Left kidney (tissue), 8 donors: ENCODE measurements at places on chromosomes 2 and 18. TPM values are rescaled to one million over a fixed set of nuclear protein-coding genes. Genes with fewer than 3 reads are reported as not detected.

DNA sequence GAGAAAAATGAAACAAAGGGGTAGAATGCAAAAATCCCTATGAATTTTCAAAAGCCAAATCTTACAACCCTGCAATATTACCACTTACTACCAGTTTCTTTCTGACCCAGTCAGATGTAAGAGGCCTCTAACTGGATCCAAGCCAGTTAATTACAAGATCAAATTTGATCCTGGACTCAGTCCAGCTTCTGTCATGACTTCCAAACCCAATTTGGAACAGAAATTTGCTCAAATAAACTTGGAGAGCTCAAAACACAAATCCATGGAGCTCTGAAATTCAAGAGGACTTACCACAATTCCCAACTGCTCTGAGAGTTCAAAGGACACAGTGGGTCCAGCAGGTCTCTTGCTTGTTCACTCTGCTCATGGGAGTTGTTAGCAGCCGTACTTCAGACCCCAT, 1271.7 kb upstream of the SLC39A10 start:
- DNase-seq: no peak

DNA sequence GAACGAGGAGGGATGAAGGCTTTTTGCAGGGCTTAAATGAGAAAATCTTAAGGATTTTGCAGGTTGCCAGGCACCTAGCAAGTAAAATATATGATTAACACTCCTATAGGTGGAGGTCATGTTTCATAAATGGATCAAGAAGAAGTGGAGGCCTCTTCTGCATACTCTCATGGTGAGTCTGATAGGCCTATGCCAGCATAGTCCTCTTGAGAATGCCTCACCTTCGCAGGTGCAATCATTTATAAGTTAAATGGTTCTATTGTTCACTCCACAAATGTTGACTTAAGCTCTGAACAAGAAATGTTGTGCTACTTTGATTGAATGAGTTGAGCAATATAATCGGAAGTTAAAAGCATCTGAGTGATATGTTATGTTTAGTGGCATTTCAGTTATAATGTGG, 12.1 kb downstream of the LRRTM1 start:
- no peak for DNase-seq

GRCh38 chr2:112217854-112218253, 37.0 kb downstream of the ZC3H8 start:
- DNase-seq: no peak

CFAP221 gene
- polyA plus RNA-seq: 38.8 TPM

DNA sequence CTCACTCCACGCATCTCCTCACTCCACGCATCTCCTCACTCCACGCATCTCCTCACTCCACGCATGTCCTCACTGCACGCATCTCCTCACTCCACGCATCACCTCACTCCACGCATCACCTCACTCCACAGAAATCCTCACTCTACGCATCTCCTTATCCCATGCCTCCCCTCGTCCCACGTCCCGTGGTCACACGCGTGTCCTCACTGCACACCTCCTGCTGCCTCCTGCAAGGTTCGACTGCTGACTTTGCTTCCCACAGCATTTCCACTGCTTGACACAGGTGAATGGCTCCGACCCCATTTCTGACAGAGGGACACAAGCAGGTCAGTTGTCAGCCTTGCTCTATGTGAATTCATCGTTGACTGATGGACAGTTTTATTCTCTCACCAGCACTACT, 103.0 kb downstream of the USP40 start:
- DNase-seq: no peak

DNA sequence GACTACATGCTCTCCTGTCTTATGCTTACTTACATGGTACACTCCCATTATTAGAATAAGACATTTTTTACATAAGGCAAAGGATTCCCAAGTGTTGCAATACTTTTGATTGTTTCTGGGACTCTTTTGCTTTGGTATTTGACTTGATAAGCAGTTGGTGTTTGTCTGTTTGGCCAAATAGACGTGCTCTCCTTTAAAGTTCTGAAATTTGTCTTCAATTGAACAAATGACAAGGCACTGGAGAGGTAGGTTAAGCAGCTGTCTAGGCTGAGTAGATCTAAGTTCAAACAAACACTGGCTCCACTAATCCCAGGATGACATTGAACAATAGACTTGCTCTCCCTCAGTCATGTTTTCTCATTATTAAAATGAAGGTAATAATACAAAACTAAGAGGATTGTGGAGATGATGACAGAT, 430.5 kb downstream of the STK39 start:
- DNase-seq: no peak

- no peak for DNase-seq
Measured at GRCh38 chr2:70643715-70644114, 90.1 kb upstream of the TGFA start.

DNA sequence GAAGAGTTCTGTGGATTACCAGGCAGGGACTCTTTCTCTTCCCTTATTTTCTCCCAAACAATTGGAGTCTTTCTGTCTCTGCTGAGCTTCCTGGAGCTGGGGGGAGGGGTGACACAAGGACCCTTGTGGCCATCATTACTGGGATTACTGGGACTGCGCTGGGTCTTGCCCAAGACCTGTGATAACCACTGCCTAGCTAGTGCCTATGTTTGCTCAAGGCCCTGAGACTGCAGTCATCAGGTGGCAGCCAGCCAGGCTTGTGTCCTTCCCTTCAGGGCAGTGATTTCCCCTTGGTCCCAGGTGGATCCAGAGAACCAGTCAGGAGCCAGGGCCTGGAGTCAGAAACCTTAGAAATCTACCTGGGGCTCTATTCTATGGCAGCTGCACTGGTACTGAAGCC, 355.6 kb downstream of the PARD3B start:
- DNase-seq: no peak

GALNT3 gene
- polyA plus RNA-seq: 20.2 TPM

GRCh38 chr18:35982409-35983114, 10.1 kb downstream of the RMP24 start:
- no peak for DNase-seq

TOGARAM2 gene
- polyA plus RNA-seq: 2.4 TPM

GRCh38 chr2:112794131-112794733, 9.9 kb upstream of the IL1A start:
- no peak for DNase-seq

GRCh38 chr2:161238265-161238559, 70.0 kb upstream of the PSMD14 start:
- DNase-seq: no peak

DNA sequence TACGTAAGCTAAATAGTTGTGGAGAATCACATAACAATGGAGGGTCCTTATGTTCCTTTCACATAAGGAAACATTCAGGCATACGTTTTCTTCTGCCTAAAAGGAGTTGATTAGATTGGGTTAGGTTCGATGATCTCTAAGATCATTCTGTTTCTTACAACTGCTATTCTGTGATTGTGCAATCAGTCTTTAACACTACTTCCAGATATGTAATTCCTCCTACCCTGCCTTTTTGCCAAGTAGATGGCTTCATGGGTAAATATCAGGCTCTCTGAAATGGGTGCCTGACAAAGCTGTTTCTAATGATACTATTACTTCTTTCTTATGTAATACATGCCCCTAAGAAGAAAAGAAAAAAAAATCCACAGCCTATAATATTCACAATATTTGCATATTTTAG, 321.5 kb downstream of the XIRP2 start:
- no peak for DNase-seq

HOXD13 gene
- 0.20 TPM for polyA plus RNA-seq

SPDYA gene
- polyA plus RNA-seq: 3.9 TPM

GCG gene
- polyA plus RNA-seq: not detected

- peak; percentile 60 for DNase-seq
Measured at GRCh38 chr2:189179570-189179950, at the start of gene COL5A2. TSS of gene COL5A2 (minus strand) at chr2:189179761. CDS start at chr2:189179604, 157 bp downstream.

DNA sequence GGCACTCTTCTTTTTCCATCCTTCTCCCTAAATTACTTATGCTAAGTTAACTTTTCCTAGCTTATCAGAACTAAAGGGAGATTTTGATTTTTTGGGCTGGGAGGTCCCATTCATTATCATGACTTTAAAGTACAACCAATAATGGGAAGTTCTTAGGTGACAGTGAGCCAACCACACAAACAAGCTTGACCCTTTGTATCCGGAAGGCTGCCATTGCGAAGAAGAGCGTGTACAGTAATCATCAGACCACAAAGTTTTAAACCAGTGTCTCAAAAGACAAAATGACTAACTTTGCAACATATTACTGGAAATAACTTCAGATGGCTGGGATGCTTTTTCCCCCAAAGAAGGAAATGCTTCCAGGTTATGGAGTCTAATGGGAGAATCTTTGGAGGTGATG, 298.1 kb downstream of the TGIF1 start:
- no peak for DNase-seq

NAT8 gene
- 18.6 TPM for polyA plus RNA-seq

DNA sequence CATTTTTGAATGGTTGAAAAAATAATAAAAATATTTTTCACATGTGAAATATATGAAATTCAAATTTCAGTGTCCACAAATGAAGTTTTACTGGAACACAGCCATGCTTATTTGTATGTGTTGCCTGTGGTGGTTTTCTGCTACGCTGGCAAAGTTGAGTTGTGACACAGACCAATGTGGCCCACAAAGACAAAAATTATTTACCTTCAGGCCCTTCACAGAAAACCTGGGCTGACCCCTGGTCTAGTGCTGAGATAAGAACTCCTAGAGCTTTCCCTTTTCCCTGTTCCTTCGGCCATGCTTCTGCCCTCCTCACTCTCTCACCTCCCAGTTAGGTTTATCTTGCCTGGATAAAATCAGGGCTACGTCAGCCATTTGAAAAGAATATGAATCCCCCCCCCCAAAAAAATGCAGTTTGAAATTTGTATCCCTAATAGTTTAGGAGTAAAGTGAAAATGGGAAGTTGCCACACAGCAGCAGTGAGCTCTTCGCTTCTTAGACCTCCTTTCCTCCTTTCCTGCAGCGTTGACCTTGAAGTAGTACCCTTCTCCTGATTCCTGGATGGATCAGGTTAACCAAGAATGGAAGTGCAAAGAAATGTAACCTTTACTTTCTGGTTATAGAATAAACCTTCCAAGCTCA, 91.0 kb downstream of the LIMS1 start:
- DNase-seq: no peak

IAH1 gene
- polyA plus RNA-seq: 45.0 TPM

LAMA1 gene
- polyA plus RNA-seq: 95.7 TPM

- DNase-seq: no peak
Measured at GRCh38 chr2:36433311-36434217, 78.0 kb downstream of the CRIM1 start.

RNPEPL1 gene
- 22.3 TPM for polyA plus RNA-seq
